ENCODE measurements at places on chromosomes 2 and 18. TPM values are rescaled to one million over a fixed set of nuclear protein-coding genes. Genes with fewer than 3 reads are reported as not detected.

FAM124B gene
- total RNA-seq = not detected

GKN2 gene
- not detected for total RNA-seq

SCN1A gene
- not detected for total RNA-seq

PTPRM gene
- total RNA-seq = 82.8 TPM

SERPINB2 gene
- total RNA-seq = 0.47 TPM

IL1F10 gene
- total RNA-seq = not detected

FAM228A gene
- not detected for total RNA-seq

CEBPZOS gene
- total RNA-seq = 38.5 TPM

FRZB gene
- 0.20 TPM for total RNA-seq

GALNT1 gene
- 83.2 TPM for total RNA-seq

MEP1B gene
- not detected for total RNA-seq

RASGRP3 gene
- not detected for total RNA-seq

VWC2L gene
- total RNA-seq = not detected

ASB18 gene
- not detected for total RNA-seq

PAX3 gene
- not detected for total RNA-seq

SFT2D3 gene
- 3.6 TPM for total RNA-seq

MSTN gene
- total RNA-seq = 0.09 TPM

RIT2 gene
- total RNA-seq = not detected

CIDEA gene
- total RNA-seq = not detected

KIF5C gene
- 0.21 TPM for total RNA-seq

CD226 gene
- total RNA-seq = 2.6 TPM

CDH19 gene
- not detected for total RNA-seq

OTOS gene
- total RNA-seq = not detected

EPG5 gene
- total RNA-seq = 25.7 TPM

DYNAP gene
- 0.59 TPM for total RNA-seq

NYAP2 gene
- not detected for total RNA-seq

SNED1 gene
- total RNA-seq = 18.0 TPM

NETO1 gene
- not detected for total RNA-seq

SERPINB8 gene
- 54.1 TPM for total RNA-seq

SLC9A4 gene
- not detected for total RNA-seq

RIF1 gene
- total RNA-seq = 47.3 TPM

UGT1A8 gene
- total RNA-seq = not detected

TNFRSF11A gene
- 3.0 TPM for total RNA-seq

SCG2 gene
- 0.84 TPM for total RNA-seq

TBR1 gene
- total RNA-seq = 0.26 TPM

TNFAIP6 gene
- 1.8 TPM for total RNA-seq

IL1RL1 gene
- 25.6 TPM for total RNA-seq

CRYGC gene
- total RNA-seq = not detected

SULT6B1 gene
- total RNA-seq = not detected

SLC11A1 gene
- total RNA-seq = 0.09 TPM

ALLC gene
- not detected for total RNA-seq

C2orf66 gene
- total RNA-seq = 0.98 TPM

Data from MCF 10A (cell line).